ENCODE measurements at places on chromosomes 5 and 9.

DNA sequence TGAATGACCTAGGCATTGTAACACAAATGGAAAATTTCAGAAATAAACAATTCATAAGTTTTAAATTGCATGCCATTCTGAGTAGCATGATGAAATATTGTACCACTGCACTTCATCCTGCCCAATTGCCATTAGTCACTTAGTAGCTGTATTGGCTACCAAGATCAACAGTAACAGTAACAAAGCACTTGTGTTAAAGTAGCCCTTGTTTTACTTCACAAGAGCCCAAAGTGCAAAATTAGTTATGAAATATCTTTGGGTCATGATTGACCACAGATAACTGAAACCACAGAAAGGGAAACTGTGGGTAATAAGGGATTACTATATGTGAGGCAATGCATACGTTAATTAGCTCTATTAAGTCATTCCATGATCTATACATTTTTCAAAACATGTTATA, 33.3 kb upstream of the RORB start:
- no peak for DNase-seq

- no peak for DNase-seq
Observed at GRCh38 chr5:176899946-176900779, 1.0 kb upstream of the HK3 start.

DNA sequence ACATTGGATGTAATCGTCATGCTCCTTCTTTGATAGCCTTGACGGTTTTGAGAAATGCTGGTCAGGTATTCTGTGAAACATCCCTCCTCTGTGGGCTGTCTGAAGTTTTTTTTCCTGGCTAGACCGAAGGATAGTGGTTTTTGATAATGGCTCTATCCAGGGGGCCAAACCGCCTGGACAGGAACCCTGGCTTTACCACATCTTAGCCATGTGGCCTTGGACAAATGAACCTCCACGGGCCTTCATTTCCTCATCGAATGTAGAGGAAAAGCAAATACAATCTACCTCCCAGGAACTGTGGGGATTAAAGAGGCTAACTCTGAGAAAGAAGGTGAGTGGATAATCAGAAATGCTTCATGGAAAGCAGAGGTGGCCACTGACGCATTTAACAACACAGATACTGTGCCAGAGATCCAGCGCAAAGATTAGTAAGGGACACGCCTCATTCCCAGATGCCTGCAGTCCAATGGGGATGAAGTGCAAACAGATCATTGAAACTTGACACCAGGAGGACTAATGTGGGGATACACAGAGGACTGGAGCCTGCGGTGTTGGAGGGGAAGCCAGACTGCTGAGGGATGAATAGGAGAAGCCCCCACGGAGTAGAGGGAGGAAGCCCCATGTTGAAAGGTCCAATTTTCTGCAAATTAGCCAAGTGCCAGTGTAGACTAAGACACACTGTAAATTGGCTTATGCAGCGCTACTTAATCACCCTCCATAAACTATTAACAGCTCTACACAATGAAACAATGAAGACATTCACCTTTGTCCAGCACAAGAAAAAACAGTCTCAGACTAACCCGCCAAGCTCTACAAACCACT, 41.6 kb downstream of the MYO10 start:
- no peak for DNase-seq

- DNase-seq, result no peak
Observed at GRCh38 chr5:156920042-156920860, 42.8 kb downstream of the TIMD4 start.

DNA sequence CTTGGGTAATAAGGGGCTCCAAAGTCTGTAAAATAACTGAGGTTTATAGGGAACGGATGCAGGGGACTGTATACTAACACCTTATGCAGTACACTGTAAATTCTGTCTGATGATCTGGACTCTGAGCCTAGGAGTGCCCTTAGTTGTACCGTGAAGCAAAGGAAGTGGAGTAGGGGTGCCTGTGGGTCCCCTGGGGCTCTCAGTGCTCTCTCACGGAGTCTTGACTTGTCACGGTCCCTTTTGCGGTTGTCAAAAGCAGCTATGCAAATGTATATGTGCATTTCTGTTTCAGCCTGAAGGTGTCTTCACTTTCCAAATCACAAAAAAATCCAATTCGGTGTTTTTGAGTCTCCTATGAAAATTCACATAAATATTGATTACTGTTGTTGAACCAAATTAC, 17.8 kb downstream of the DMRT1 start:
- no peak for DNase-seq

- DNase-seq, result no peak
Observed at GRCh38 chr5:119330367-119331183, 25.2 kb upstream of the TNFAIP8 start.
